NCI-H2171 (cell line): ENCODE measurements at places on chromosomes 13 and 19.

- no peak for DNase-seq
Observed at GRCh38 chr19:50300051-50300450, 29.1 kb downstream of the KCNC3 start.

DNA sequence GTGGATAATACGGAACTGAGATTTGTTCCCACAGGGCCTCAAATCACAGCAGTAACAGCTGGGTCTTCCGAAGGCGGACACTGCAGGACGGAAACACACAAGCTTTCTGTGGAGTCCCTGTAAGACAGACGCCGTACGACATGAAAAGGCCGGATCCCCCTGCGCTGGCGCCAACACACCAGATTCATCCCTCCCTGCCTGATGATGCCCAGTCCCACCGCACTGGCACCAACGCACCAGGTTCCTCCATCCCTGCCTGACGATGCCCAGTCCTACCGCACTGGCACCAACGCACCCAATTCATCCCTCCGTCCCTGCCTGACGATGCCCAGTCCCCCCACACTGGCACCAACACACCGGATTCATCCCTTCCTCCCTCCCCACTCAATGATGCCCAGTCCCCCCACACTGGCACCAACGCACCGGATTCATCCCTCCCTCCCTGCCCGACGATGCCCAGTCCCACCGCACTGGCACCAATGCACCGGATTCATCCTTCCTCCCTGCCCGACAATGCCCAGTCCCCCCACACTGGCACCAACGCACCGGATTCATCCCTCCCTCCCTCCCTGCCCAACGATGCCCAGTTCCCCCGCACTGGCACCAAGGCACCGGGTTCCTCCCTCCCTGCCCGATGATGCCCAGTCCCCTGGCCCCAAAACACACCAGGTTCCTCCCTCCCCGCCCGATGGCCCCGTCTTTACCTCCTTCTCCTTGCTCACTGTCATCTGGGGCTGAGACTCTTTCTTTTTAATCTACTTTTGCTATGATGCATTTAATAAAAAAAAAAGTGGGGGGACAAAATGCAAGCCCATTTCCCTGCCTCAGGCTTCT, 55.1 kb downstream of the RASA3 start:
- DNase-seq = no peak

DNA sequence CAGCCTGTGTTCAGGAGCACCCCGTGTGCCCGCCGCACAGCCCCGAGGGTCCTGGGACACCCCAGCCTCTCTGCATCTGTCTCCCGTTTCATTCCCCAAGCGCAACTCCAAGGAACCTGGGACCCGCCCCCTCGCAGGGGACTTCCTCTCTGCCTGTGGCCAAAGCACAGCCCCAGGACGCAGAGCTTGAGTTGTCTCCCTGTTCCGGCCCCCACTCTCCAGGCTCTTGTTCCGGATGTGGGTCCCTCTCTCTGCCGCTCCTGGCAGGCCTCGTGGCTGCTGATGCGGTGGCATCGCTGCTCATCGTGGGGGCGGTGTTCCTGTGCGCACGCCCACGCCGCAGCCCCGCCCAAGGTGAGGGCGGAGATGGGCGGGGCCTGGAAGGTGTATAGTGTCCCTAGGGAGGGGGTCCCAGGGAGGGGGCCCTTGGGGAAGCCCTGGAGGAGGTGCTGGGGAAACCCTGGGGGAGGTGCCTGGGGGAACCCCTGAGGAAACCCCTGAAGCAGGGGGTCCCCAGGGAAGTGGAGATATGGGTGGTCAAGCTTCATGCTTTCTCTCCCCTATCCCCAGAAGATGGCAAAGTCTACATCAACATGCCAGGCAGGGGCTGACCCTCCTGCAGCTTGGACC, 1.3 kb downstream of the HCST start:
- DNase-seq = no peak

DNA sequence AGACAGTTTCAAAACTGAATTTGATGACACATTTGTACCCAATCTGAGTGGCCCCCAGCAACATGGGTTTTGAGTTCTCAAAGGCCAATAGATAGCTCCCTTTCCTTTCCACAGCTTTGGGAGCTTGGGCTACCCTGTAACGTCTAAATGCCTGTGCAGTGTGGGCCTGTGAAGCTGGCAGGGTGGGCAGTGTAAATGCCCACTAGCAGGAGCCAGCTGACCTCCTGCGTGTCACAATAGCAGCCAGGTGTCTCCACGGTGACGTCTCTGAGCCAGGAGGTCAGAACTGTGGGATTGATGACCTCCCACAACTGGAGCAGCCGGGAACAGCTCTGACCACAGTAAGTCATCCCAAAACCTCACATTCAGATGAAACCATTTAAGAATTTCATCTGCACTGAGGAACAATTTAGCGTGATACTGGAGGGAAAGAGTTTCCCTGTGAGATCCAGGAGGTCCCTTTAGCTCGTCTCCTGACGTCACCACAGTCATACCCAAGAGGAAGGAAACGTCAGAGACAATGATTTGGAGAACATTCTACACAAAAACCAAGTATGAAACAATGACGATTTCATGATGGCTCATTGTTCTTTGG, at the start of gene IPO5:
TSS of gene IPO5 (plus strand) at position 300 of the 595 bp plus-strand sequence. CDS start 23,022 bp downstream, outside the sequence.
- no peak for DNase-seq

GRCh38 chr19:16566161-16566560, 6.1 kb downstream of the SLC35E1 start:
- no peak for DNase-seq

- DNase-seq = no peak
Observed at GRCh38 chr13:35865341-35866240, 265.6 kb downstream of the DCLK1 start.

GRCh38 chr19:39297931-39298634, 1.9 kb downstream of the IFNL1 start:
- DNase-seq = no peak

- DNase-seq = no peak
Observed at GRCh38 chr19:38634757-38635482, 12.5 kb upstream of the ACTN4 start.

DNA sequence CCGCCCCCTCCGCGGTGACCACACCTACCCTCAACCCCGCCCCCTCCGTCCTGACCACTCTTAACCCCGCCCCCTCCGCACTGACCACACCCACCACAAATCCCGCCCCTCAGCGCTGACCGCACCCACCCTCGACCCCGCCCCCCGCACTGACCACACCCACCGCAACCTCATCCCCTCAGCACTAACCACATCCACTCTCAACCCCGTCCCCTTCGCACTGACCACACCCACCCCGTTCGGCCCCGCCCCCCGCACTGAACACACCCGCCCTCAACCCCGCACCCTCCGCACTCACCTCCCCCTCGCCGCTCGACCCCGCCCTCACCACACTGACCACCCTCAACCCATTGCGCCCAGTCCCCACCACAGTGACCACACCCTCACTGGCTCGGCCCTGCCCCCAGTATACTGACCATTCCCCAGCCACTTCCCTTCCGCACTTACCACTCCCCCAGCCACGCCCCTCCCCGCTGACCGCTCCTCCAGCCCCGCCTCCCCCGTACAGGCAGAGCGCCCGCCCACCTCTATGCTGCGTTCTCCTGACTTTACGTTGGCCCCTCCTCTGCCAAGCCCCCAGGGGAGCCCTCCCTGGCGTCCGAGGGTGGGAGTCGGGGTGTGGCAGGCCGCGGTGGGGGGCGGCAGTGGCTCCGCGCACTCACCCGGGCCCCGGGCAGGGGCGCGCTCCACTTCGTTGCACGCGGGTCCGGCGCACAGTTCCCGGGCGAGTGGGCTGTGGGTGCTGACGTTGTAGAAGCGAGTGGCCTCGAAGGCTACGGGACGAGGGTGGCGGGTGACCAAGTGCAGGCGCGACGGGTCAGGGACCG, 8.4 kb downstream of the F2RL3 start:
- peak; percentile 17 for DNase-seq

- DNase-seq = no peak
Observed at GRCh38 chr19:29450812-29451211, 75.0 kb upstream of the VSTM2B start.

DNA sequence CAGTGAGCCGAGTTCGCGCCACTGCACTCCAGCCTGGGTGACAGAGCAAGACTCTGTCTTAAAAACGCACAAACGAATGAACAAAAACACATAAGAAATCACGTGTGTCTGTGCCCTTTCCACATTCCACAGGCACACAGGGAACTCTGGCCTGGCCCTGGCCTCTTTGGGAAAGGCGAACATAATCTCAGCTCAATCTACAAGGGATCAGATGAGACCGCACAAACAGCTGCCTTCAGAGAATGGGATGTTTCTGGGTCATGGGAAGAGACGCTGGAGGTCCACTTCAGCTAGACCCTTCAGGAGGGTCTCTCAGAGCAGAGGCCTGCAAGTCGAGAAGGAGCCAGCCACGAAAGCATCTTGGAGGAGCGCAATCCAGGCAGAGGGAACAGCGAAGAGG, 6.3 kb upstream of the CRTC1 start:
- DNase-seq = no peak

- peak; percentile 71 for DNase-seq
Observed at GRCh38 chr19:5479958-5480357, 24.7 kb downstream of the ZNRF4 start.

DNA sequence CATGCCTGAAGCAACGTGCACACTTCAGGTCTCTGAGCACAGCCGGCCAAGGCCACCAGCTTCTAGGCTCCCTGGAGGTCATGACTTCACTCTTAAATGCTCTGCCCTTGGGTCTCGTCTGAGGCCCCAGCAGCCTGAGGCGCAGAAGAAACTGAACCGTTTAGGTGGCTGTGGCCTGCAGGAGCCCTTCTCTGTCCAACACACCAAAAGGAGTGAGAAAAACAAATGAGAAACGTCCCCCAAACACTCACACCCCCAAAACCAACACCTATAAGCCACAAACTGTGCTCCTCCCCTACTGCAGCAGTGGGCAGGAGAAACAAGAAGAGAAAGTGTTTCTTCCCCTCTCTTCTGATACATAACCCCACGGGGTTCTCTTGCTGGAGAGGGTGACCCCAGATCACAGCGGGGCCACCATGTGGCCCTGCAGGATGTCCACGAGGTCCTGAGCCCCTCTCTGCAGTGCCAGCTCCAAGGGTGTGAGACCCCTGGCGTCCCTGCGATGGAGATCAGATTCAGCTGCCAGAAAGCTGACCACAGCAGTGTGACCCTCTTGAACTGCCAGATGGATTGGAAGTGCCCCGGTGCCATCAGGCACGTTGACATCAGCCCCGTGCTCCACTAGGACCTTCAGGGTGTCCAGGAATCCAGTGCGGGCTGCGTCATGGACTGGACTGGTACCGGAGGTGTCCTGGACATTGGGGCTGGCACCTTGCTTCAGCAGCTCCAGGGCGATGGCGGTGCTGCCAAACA, 1.0 kb upstream of the KRI1 start:
- DNase-seq = no peak

DNA sequence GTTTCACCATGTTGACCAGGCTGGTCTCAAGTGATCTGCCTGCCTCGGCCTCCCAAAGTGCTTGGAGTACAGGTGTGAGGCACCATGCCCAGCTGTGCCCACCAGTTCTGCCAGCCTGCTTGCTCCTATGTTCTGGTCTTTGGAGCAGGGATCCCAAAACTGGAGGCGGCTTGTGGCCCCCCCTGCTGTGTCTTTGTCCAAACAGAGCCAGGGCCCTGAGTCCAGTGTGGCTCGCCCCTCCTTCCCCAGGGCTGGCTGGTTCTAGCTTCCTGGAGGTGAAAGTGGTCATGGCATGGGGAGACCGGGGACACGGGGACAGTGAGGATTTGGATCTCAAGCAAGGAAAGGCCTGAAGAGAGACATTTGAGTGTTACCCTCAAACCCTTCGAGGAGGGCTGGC, 11.5 kb upstream of the TINCR start:
- no peak for DNase-seq

DNA sequence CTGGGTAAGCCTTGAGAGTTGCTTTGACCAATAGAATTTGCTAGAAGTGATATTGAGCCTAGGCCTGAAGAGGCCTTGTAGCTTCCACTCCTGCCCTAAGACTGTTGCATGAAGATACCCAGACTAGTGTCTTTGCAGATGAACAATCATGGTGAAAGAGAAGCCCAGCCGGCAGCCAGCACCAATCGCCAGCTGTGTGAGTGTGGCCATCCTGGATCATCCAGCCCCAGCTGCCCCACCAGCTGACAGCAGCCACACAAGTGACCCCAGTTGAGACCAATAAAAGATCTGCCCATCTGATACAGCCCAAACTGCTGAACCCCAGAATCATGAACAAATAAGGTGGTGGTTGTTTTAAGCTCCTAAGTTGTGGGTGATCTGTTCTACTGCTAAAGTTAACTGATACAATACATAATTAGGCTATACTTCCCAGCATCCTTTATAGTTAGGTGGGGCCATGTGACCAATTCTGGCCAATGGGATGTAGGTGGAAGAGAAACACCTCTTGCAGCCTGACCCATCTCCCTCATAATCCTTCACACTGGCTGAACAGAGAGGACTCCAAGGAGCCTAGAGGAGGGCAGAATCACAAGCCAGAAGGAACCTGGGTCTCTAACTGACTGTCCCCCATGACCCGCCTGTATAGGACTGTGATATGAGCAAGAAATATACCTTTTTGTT, 9.4 kb upstream of the ZNF428 start:
- no peak for DNase-seq

- DNase-seq = peak; percentile 21
Observed at GRCh38 chr13:26022538-26023292, 29.1 kb downstream of the SHISA2 start.
